Fibroblast of the aortic adventitia (primary cell): ENCODE measurements at places on chromosomes 4 and X. TPM values are rescaled to one million over a fixed set of nuclear protein-coding genes. Genes with fewer than 3 reads are reported as not detected.

SHROOM2 gene
- 0.16 TPM in 1 of 2 replicates, not detected in the other for total RNA-seq

MAOA gene
- total RNA-seq: 4.7 and 9.6 TPM in 2 replicates

CNOT6L gene
- 16.4 and 22.2 TPM in 2 replicates for total RNA-seq

C4orf50 gene
- total RNA-seq: 0.08 TPM in 1 of 2 replicates, not detected in the other

OTC gene
- not detected in 2 replicates for total RNA-seq

YY2 gene
- 0.16 and 2.4 TPM in 2 replicates for total RNA-seq

MAGEC1 gene
- total RNA-seq: not detected in 2 replicates

EDA gene
- 0.09 and 1.4 TPM in 2 replicates for total RNA-seq

CCNI gene
- 136 and 190 TPM in 2 replicates for total RNA-seq

CENPVL1 gene
- 0.41 TPM in 1 of 2 replicates, not detected in the other for total RNA-seq

ADH1A gene
- 0.27 TPM in 1 of 2 replicates, not detected in the other for total RNA-seq

OPN1LW gene
- not detected in 2 replicates for total RNA-seq

ERAS gene
- not detected in 2 replicates for total RNA-seq

GBA3 gene
- total RNA-seq: not detected in 2 replicates

NAT8L gene
- 0.09 and 0.25 TPM in 2 replicates for total RNA-seq

DCAF8L2 gene
- total RNA-seq: not detected in 2 replicates

MAPK10 gene
- 48.2 and 69.6 TPM in 2 replicates for total RNA-seq

YIPF6 gene
- 22.1 and 31.7 TPM in 2 replicates for total RNA-seq

FAM114A1 gene
- total RNA-seq: 263 and 378 TPM in 2 replicates

ADGRG2 gene
- total RNA-seq: 0.18 and 0.25 TPM in 2 replicates

TMEM271 gene
- total RNA-seq: not detected in 2 replicates

EVC2 gene
- total RNA-seq: 15.5 and 17.1 TPM in 2 replicates

MAB21L2 gene
- 0.63 TPM in 1 of 2 replicates, not detected in the other for total RNA-seq

NKX1-1 gene
- not detected in 2 replicates for total RNA-seq

CXCR3 gene
- total RNA-seq: not detected in 2 replicates

PABPC1L2A gene
- total RNA-seq: not detected in 2 replicates

FAM241A gene
- 0.90 and 5.1 TPM in 2 replicates for total RNA-seq

TCEAL1 gene
- total RNA-seq: 38.2 and 113 TPM in 2 replicates

CDKL2 gene
- total RNA-seq: 1.3 and 7.5 TPM in 2 replicates

SLC25A53 gene
- total RNA-seq: 3.6 and 12.9 TPM in 2 replicates

MXRA5 gene
- total RNA-seq: 4.7 and 8.5 TPM in 2 replicates

KLB gene
- total RNA-seq: under 0.01 TPM in 1 of 2 replicates, not detected in the other

AMBN gene
- not detected in 2 replicates for total RNA-seq

LARP7 gene
- 47.4 and 105 TPM in 2 replicates for total RNA-seq

ARMCX4 gene
- 4.0 and 25.4 TPM in 2 replicates for total RNA-seq

FGFBP1 gene
- total RNA-seq: not detected in 2 replicates

MAD2L1 gene
- 2.5 and 36.5 TPM in 2 replicates for total RNA-seq

SLC9B1 gene
- 1.2 and 2.0 TPM in 2 replicates for total RNA-seq

ADH1B gene
- total RNA-seq: 535 and 1,346 TPM in 2 replicates

EPHA5 gene
- total RNA-seq: 30.2 and 50.2 TPM in 2 replicates
